Dermis blood vessel endothelial cell (primary cell): ENCODE measurements at places on chromosomes 2 and 18. TPM values are rescaled to one million over a fixed set of nuclear protein-coding genes. Genes with fewer than 3 reads are reported as not detected.

Gene FAM117B
- 2.7 and 3.9 TPM in 2 replicates for total RNA-seq

DNA sequence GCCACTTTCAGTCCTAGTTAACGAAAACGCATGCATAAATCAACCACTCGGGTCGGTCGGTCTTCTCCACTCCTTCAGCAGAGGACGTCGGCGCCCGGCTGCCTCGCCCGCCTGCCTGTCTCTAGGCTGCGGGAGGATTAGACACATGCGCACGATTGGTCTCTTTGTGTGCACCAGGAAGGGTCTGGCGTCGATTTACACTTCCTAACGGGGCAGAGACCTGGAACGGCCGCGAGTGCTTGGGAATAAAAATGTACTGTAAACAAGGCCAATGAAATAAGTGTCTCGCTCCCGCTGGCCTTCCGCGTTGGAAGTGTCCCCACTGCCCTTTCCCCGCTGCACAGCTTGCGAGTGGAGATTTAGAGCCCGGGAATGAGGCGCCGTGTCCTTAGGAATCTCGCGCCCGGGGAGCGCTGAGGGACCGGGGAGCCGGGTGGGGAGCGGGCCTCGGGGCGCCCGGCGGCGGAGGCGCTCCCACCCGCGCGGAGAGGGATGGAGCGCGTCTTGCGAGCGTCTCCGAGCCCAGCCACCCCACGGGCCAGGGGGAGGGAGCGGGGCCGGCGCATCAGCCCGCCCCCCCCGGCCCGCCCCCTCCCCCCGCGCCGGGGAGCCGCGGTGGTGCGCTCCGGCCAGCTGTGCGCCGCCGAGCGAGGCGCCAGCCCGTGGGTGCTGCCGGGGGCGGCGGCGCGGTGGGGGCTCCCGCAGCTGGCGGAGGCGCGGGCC lies at the start of gene DOK6:
Gene DOK6, plus strand, starts transcription at position 636 of the 723 bp plus-strand sequence.
- peak; percentile 40 for DNase-seq

- peak; percentile 57 for DNase-seq
Observed at GRCh38 chr2:148021059-148021861, at the start of gene MBD5. Gene MBD5, plus strand, starts transcription at chr2:148021091.

DNA sequence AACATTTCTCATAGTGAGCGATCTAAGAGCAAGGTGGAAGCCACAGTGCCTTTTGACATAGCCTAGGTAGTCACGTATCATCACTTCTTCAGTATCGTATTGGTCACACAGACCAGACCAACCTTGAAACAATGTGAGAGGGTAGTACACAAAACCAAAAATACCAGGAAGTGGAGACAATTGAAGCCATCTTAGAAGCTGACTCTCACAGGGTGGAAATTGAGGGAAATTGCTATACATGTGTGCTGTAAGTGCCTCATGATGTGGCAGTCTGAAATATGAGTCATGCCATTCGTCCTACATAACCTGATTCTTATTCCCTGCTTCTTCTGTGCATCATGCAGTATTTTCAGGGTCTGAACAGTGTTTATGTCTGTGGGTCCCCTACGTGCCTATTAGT lies 62.3 kb upstream of the STON1 start:
- DNase-seq = peak; percentile 7

DNA sequence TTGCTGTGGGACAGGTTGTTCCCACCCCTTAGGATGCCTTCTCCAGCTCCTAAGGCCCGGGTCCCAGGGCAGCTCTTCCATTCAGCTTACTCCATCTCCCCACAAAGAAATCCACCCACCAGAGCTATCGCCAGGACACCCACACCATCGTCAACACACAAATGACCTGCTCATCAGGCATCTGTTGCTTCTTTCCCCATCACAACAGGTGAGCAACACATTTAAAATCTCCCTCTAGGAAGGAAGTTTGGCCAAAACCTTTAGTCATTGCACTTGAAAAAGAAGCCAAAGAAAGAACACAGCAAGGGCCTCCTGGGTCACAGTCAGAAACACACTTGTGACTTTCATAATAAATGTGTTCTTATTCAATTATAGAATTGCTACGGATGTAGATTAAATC lies 289.0 kb downstream of the PIEZO2 start:
- no peak for DNase-seq

DNA sequence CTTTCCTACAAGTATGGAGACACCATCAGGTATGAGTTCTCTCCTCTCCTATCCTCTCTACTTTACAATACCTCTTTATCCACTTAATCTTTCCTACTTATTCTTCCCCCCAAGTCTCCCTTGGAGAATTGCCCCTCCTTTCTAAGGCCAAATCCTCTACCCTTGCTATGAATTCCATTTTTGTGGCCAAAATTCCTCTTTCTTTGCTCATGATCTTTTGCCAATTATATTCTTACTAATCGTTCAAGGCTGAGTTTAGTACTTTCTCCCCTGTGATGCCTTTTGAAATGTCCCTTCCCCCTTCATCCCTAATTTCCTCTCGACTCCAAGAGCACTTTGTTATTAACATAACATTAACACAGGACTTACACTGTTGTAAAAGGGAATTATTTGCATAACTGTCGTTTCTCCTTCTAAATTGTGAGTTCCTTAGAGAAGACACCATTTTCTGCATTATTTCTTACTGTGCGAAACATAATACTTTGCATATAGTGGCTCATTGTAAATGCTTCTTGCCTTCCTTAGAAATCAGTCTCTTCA lies 133.4 kb downstream of the KCTD1 start:
- no peak for DNase-seq

GRCh38 chr2:64406407-64406774 lies 47.6 kb upstream of the LGALSL start:
- no peak for DNase-seq

DNA sequence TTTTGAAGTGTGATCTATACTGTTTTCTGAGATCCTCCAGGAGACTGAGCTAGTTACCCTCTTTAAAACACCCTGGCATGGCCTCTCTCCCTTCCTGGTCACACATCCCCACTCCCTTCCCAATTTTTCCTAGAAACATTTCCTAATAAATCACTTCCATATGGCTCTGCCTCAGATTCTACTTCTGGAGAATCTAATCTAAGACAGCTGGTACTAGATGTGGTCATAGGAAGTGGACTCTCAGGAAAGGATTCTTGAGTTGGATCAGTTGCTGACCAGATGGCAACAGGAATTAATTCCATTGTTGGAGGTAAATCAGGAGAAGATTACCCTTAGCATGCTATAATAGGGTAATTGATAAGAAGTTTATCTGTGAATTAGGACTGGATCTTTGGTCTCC lies 310.5 kb downstream of the SATB2 start:
- DNase-seq = no peak

DNA sequence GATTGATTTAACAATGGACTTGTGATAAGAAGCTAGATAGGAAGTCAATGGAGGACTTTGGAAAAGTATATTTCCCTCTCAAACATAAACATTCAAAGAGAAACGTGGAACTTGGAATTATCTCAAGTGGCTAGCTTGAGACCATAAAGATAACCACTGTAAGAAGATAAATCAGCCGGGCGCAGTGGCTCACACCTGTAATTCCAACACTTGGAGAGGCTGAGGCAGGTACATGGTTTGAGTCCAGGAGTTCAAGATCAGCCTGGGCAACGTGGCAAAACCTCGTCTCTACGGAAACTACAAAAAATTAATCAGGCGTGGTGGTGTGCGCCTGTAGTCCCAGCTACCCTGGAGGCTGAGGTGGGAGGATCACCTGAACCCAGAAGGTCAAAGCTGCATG lies 405.9 kb upstream of the ACVR2A start:
- DNase-seq = no peak

- no peak for DNase-seq
Observed at GRCh38 chr2:204686406-204686805, 141.1 kb downstream of the PARD3B start.

Gene CRYBA2
- not detected in 2 replicates for total RNA-seq

DNA sequence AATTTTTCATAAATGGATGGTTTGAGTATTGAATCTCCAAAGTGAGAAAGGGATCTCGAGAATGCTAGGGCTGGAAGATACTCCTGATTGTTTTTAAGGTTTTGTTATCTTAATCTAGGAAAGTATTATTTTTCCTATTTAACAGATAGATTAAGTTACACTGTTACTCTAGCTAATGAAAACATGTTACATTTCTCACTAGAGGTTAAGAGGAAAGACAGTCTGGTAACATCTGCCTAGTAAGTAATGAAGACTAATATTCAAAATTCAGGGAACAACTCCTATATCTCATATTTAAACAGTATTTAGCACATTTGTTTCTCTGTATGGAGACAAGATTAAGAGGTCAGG lies 2.0 kb downstream of the GALNT3 start:
- DNase-seq = no peak

DNA sequence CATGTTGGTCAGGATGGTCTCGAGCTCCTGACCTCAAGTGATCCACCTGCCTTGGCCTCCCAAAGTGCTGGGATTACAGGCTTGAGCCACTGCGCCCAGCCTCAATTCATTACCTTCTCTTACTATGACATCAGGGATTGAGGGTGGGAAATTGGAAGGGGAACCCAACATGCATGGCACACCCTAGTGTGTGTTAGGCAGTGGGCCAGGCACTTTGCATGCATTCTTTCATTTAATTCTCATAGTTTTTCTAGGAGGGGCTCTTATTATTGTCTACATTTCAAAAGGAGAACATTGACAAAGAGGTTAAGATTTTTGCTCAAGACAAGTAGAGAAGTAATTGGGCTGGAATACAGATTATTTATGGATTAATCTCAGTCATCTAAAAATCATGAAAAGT lies 10.9 kb upstream of the DNAJB2 start:
- no peak for DNase-seq

DNA sequence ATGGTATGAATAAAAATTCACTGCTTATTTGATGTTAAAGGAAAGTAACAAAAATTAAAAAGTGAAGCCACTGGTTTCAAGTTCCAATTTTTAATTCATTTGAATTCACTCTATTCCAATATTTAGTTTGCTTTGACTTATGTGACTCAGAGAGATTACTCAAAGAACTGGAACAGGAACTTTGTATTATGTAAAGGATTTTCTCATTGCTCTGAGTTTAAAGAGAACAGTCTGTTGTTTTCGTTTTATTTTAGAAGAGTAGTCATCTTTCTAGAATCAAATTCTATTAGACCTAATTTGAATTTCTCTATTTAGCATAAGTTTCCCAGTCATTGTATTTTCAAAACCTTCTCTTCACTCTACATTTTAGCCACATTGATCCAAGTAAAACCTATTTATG lies 300.1 kb upstream of the SLC8A1 start:
- DNase-seq = no peak

- DNase-seq = no peak
Observed at GRCh38 chr2:147715807-147716206, 129.0 kb upstream of the ACVR2A start.

Gene LHCGR
- total RNA-seq = not detected in 2 replicates

DNA sequence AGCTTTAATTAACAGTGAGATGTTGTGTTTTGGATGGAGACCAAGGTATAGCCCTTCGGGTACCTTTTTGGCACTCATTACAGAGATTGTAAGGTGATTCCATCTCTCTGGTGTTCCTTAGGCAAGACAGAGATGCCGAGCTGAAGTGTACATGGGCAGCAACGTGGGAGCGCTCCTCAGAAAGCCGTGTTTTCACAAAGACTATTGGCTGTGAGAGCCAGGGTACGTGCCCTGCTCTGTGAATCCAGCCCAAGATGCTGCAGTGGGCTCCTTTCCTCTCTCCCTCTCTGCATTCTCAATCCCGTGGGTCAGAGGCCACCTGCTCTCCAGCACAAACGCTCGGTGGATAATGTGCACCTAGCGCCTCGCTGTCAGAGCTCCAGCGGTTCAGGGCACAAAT lies 203.0 kb upstream of the EPHA4 start:
- DNase-seq = no peak

DNA sequence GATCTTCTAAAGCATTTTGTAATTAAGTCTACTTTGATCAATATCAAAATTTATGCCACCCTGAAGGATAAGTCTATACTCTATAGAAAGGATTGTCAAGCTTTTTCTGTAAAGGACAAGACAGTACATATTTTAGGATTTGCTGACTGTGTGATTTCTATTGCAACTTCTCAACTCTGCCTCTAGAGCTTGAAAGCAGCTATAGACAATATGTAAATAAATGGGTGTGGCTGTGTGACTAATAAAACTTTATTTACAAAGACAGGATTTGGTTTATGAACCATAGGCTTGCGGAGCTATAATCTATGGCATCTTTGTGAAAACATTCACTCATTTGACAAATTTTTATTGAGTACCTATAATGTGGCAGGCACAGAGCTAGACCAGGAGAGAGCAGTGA lies 18.4 kb downstream of the UPP2 start:
- DNase-seq = no peak

- no peak for DNase-seq
Observed at GRCh38 chr2:236289766-236290462, 25.7 kb upstream of the ASB18 start.

- no peak for DNase-seq
Observed at GRCh38 chr2:178327516-178327915, 123.5 kb downstream of the PRKRA start.

Gene HAAO
- not detected in 2 replicates for total RNA-seq

GRCh38 chr2:96564563-96564962 lies 28.0 kb downstream of the ARID5A start:
- DNase-seq = no peak

DNA sequence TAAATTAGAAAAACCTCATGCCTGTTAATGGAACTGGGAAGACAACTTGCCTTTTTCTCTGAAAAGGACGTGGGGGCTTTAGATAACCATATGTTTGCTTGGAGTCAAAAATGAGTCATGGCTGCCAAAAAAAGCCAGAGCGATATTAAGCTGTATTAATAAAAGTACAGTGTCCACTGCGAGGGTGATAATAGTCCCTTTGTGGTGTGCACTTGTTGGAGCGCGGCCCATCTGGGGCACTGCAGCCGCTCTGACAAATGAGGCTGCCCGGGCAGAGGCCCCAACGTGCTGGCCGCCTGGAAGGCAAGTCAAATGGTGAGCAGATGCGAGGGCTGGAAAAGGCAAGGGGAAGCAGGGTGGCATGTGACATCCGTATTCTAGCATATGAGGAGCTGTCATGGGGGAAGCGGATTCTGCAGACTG lies 103.3 kb upstream of the NCK2 start:
- no peak for DNase-seq

- no peak for DNase-seq
Observed at GRCh38 chr2:219284501-219285372, 5.6 kb downstream of the DNAJB2 start.

DNA sequence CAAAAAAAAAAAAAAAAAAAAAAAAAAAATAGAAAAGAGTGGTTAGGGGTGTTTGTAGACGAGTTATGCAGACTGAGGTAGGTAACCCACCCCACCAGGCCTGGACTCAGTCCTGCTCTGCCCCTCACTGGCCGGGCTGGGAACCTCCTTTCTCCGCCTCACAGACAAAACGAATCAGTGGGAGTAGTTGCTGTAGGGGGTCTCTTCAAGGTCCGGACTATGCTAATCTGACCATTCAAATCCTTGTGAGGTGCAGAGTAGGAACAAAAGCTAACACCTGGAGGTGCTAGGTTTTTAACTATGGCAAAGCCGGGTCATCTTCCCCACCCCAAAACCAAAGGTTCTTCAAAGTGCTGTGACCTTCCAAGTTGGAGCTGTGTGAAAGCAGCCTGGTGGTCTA lies 223.7 kb downstream of the SLC4A3 start:
- DNase-seq = no peak

Gene ZNF407
- total RNA-seq = 22.8 and 24.0 TPM in 2 replicates

GRCh38 chr18:54774981-54775665 lies 53.2 kb upstream of the RAB27B start:
- no peak for DNase-seq
